ENCODE measurements at places on chromosomes 13 and 19.

GRCh38 chr19:6856749-6857372, 30.5 kb upstream of the ADGRE1 start:
- no peak for DNase-seq

- DNase-seq: no peak
Measured at GRCh38 chr13:76764429-76764828, 121.8 kb downstream of the KCTD12 start.

DNA sequence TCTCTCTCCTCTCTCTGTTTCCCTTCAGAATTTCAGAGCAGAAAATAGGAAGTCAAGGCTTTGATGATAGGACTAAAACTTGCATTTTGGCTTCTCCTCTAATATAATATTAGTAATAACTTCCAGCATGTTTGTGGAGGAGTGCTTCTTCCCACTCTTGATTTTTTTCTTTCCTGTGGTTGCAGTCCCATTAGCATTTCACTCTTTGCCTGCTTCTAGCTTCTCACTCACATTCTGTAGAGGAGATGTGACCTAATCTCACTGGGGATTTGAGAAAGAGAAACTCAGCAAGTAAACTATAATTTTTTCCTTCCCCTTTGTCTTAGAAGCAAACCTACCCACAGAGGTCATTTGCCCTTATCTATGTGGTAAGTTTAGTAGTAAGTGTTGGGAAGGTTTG, 169.4 kb upstream of the HTR2A start:
- no peak for DNase-seq

DNA sequence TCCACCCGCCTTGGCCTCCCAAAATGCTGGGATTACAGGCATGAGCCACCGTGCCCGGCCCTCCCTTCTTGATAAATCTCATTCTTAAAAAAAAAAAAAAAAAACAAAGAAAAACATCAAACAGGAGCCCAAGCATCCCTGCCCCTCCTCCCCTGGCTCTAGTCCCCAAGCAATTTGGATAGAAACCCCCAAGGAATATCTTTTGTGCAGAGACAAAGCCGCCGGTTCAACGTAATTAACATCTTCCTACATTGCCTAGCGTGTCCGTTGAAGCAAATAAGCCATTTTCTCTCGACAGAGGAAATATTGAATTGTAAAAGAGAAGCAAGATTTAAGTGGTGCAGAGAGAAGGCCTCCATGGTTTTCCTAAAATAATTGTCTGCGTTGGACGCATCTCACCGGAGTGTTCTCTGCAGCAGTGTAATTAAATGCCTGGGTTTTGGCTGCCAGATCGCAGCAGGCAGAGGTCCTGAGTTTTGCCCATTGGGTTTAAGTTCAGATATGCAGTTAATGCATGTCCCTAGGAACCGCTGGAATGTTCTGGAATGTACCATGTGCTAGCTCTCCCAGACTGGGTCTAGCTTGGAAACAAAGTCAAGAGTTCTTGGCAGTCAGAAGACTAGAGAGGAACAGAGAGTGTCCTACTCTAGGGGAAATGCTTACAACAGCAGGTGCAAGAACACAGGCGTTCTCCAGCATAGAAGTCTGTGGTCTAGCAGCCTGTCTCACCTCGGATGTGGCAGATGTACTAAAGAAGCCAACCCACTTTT, 30.8 kb downstream of the PIN1 start:
- no peak for DNase-seq

DNA sequence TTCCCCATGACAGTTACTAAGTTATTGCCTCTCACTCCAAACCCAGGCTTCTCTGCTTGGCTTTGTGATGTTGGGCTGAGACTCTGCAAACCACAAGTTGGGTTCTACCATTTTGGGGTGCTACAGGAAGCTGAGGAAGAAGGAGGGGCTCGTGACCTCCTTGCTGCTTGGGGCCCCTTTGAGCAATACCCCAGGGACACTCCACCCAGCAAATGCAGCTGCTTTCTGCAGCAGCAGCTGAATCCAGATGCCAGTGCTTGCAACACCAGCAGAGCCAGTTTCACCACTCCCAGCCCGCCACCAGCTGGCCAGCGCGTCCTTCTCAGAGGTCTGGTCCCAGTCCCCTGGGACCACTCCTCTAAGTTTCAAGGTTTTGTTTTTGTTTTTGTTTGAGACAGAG, 22.0 kb upstream of the UBAC2 start:
- no peak for DNase-seq

GRCh38 chr19:33535226-33535625, 13.6 kb upstream of the PEPD start:
- DNase-seq: no peak

GRCh38 chr19:50721441-50722137, 1.6 kb upstream of the CLEC11A start:
- DNase-seq: no peak

GRCh38 chr19:42280815-42281145, 11.7 kb downstream of the CIC start:
- DNase-seq: no peak

GRCh38 chr19:45952686-45953505, 20.8 kb downstream of the NOVA2 start:
- peak; percentile 46 for DNase-seq

DNA sequence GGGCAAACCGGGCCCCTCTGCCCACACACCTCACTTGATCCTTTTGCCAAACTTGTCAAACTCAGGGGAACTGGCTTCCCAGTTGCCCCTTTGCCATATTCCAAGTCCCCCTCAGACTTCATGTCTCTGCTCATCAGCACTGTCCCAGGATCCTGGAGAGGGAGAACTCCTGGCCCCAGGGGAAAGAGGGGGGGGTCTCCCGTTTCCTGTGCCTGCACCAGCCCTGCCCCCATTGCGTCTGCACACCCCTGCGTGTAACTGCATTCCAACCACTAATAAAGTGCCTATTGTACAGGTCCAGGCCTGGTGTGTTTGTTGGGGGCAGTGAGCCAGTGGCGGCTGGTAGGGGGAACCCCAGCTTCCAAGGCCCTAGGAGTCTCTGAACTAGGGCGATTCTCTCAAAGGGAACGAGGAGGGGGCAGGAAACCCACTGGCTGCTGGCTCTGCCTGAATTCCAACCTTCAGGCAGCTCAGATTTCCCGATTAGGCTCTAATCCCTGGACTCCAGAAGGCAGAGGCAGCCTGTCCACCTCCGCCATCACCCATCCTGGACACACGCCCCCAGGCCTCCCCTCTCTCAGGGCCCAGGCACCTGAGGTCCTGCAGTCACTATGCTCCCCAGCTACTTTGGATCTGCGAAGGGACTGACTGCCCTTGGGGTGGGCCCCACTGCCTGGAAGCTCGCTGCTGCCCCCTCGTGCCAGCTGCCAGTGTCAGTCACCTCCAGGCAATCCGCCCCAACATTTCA, 9.7 kb upstream of the ILF3 start:
- DNase-seq: peak; percentile 85
